ENCODE measurements at places on chromosomes 7 and 10. TPM values are rescaled to one million over a fixed set of nuclear protein-coding genes. Genes with fewer than 3 reads are reported as not detected.

TLL2 gene
- total RNA-seq: 7.6 TPM

- no peak overlapping the region for H3K4me3 ChIP-seq
- no peaks in the 10 kb centered on the region for H3K36me3 ChIP-seq
Measured at GRCh38 chr7:79495544-79496272, 42.2 kb upstream of the MAGI2 start.

ASIC3 gene
- total RNA-seq: 5.9 TPM

TAS2R4 gene
- total RNA-seq: 1.1 TPM

NAT16 gene
- total RNA-seq: 0.16 TPM

All from astrocyte (in vitro differentiated cells and primary cell).